ENCODE measurements at places on chromosomes 2 and 18.

DNA sequence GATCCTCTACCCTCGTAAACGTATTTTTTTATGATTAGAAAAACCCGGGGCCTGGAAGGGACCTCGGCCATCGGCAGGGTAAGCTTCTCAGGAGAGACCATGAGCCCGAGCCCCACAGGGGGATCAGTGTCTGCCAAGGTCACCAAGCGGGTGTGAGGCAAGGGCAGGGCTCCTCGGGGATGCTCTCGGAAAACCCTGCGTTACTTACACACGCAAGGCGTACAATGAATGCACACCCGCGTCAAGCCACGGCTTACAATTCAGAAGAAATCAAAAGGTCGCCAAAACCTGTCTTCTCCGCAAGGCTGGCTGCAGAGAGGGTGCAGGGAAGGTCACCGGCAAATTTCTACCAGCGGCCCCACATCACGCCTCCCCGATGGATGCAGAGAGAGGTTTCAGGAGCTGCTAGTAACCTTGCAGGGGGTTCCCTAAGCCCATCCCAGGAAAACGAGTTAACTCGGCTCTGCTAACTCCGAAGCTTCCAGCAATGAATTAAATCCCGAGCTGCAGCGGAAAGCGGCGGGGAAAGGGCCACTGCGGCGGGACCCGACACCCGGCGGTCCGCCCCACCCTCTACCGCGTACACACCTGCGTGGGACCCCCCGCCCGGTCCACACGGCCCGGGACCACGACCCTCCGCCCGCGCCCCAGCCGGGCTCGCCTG, 638 bp downstream of the ST3GAL5 start:
- peak; percentile 16 for DNase-seq

DNA sequence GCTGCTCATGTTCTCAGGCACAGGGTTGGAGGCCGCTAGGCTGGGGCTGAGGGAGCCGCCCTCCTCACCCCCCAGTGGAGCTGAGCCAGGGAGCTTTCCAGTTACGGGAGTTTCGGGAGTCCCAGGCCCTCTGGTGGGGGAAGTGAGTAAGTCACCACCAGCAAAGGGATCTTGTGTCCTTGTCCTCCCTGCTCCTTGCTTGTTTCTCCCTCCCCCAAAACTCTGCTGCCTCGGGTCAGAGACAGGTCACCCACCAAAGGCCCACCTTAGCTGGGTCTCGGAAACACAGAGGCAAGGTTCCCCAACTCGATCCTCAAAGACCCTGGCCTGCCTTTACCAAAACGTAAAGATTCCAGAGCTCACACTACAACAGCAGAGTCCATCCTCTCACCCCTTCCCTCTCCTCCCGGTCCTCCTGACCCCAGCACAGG, 60.5 kb upstream of the POMC start:
- DNase-seq: no peak

DNA sequence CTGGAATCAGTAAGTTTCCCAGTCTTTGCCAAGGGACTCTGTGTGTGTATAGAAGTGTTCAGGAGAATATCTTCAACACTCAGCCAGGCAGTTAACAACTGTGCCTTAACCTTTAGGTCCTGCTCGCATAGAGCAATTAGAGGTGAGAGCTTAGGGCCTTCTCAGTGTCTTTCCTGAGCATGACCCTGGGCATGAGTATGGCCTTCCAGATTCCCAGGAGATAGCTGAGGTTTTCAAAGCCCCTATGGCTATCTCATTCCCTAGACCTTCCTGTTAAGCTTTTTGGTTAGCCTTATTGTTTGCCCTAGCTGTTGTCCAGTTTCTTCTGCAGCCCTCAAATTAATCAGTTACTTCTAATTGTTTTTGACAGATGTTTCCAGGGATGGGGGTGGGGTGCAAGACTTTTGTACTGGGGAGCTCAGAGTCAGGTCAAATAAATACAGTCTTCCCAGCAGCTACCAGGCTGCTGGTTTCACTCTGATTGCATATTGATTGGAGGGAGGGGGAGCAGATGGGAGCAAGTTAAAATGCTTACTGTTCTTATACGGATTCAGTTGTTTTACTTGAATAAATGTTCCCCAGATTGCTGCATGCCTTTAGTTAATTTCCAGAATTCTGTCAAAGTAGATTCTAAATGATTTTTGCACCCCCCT, 23.1 kb downstream of the PDK1 start:
- DNase-seq: no peak

GRCh38 chr2:46148369-46148736, 148.9 kb upstream of the EPAS1 start:
- no peak for DNase-seq

- DNase-seq: no peak
Measured at GRCh38 chr18:76557026-76557575, 62.1 kb upstream of the ZNF516 start.

DNA sequence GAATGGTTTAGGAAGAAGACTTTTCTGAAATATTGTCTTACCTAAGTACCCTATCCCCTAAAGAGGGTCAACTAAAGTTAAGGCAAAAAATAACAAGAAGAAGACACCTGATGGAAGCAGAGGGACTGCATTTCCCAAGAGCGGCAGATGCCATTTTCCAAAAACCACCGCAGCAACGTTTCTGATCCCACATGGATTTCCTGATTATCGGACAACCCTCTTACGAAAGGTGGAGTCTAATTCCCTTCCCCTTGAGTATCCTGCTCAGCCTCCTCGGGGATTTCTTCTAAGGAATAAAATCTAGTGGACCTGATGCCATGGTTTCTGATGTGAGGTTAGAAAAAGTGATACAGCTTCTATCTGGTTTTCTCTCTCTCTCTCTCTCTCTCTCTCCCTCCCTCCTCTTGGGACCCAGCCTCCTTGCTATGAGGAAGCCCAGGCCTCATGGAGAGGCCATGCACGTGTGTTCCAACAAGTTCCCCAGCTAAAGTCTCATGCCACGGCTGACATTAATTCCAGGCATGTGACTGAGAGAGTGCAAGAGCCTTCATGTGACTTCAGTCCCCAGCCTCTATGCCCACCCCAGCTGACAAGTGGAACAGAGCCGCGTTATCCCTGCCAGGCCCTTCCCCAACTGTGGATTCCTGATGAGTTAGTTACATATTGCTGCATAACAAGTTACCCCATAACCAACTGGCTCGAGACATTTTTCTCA, 150.3 kb downstream of the SMAD2 start:
- no peak for DNase-seq

DNA sequence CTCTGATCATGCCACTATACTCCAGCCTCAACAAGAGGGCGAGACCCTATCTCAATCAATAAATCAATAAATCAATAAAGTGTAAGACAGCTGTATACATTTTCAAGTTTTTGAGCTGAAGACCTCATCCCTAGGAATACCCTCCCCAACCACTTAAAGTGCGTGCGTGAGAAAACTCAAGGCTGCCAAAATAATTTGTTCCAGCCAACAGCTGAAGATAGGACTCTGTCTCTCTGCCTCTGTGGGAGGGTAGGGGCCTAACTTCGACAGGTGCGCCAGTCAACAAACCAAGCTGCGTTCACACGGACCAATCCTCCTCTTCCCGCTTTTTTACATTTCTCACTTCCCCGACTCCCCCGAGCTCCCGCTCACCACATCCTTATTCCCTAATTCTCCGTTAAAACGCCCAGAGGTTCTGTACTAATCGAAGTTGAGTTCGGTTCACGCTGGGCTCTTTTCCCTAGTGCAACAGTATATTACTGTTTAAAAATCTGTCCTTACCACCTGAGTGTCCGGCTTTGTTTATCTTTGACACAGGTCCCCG, 618 bp downstream of the POLR2D start:
- no peak for DNase-seq

- DNase-seq: no peak
Measured at GRCh38 chr2:61471905-61472805, 1.3 kb upstream of the USP34 start.

DNA sequence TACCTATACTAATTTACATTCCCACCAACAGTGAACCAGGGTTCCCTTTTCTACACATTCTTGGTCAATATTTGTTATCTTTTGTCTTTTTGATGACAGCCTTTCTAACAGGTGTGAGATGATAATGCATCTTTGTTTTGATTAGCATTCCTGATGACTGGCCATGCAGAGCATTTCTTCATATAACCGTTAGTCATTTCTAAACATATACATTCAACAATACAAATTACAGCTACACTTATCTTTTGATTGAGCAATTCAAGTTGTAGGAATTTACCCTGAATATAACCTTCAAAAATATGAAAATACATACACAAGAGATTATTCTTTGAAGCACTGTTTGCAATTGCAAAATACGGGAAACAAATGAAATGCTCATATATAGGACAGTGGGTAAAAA, 94.9 kb downstream of the TMEM131 start:
- DNase-seq: no peak

DNA sequence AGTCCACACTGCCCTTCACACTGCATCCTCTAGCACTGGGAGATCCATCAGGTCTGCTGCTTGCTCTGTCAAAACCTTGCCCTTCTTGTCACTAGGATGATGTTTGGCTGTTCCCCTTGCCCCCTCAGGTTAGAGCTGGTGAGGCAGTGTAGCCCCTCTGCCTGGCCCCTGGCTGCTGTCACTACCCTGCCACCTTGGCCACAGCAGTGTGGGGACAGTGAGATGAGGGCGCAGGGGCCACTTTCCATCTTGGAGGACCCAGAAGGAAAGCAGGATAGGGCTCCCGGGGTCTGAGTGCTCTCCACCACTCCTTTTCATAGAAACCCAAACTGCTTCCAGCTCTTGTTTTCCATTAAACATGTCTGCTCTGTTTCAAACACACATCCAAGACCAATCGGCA, 19.9 kb downstream of the THSD7B start:
- DNase-seq: no peak

DNA sequence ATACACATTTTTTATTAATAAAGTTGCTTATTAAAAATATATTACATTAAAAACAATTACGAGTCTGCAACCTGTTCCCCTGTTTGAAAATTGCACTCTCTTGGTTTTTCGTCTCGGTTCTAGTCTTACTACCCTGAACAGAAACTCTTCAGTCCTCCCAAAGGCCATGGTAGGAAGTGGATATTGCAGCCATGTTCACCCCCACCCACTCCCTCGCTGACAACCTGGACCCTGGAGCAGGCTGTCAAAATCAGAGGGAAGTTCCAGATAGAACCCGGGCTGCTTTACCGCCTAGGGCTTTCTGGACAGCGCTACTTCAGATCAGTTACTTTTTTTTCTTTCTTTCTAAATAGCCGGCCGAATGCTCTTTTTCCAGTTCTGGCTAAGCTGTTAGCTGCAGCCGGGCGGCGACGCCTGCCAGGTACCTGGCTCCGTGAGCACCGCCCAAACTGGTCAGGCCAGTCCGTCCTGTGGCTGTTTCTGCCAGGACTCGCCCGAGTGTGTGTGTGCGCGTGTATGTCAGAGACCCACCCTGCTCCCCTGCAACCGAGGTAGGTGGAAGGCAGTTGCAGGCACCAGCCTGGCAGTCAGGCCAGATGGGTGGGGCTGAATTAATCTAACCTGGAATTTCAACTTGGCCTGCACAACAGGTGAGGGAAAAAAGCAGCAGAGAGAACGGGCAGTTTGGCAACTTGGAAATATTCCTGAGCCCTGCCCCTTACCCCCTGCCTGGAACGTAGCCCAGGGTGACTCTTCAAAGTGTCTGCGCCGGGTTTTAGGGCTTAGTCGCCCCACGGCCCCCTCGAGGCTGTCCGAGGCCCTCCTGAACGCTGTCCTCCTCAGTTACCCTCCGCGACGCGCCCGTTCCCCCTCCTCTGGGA, 1.1 kb upstream of the TET3 start:
- DNase-seq: no peak

DNA sequence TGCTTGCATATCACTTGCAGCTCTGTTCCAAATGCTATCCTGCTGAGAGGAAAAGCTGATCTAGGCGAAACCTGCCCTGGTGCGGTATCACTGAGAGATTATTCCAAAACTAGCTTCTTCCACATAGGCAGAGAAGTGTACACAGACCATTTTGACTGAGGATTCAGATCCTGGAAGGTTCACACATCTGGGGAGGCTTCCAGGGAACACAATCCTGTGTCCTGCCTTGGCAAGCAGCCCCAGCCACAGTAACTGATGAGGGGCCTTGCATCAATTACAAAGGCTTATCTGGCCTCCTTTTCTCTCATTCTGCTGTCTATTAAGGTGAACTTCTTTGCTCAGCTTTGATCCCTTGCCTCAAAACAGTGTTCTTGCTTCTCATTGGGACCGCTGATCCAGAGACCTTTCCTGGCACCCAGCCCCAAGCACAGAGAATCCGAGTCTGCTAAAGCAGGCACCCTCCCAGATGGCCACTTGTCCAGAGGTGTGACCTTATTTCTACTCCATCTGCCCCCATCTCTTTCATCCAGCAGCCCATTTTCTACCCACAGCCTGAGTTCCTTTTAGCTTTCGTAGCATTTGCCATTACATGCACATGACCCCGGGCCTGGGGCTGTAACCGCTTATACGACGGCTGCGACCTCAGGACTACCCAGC, 52.3 kb upstream of the ZFP36L2 start:
- no peak for DNase-seq

DNA sequence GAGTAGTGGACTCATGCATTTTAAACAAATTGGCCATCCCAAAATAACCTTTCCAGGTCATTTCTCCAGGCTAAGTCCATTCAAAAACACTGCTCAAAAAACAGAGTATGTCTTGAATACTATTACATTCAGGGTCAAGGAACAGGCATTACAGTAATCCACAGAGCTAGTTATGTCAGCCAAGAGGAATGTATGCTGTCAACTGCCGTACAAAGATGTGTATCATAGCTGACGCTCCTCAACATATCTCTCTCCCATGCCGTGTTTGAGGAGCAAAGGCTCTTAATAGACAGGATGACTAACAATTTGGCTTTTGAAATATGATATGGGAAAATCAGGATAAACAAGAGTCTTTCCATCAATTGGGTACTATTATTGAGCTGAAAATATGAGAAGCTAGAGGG, 68.8 kb upstream of the KCTD1 start:
- DNase-seq: no peak

DNA sequence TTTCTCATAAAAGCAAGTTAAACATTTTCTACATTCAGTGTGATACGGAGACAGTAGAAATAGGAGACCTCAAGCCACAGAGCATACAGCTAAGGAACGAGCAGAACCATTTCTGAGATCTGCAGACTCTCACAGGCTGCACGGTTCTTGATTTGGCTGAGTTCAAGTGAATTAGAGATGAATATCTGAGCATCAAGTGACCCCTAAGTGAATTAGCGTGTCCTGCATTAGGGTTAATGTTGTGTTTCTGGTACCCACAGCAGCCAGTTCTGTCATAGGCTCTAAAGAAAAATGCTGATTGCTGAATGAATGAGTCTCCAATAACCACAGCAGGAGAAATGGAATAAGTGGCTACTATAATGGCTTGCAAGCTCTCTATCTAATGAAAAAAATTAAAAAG, 265.9 kb upstream of the SYT4 start:
- no peak for DNase-seq

- DNase-seq: no peak
Measured at GRCh38 chr2:1993711-1994682, 249.7 kb upstream of the PXDN start.

- DNase-seq: no peak
Measured at GRCh38 chr2:85695121-85695520, 963 bp downstream of the GNLY start.
